ENCODE measurements at places on chromosomes 6 and 20.
A peak's percentile ranks its signal among the peaks of the same experiment; 100 is the strongest.

GRCh38 chr6:110760589-110760988, 54.7 kb downstream of the CDK19 start:
- DNase-seq = no peak

DNA sequence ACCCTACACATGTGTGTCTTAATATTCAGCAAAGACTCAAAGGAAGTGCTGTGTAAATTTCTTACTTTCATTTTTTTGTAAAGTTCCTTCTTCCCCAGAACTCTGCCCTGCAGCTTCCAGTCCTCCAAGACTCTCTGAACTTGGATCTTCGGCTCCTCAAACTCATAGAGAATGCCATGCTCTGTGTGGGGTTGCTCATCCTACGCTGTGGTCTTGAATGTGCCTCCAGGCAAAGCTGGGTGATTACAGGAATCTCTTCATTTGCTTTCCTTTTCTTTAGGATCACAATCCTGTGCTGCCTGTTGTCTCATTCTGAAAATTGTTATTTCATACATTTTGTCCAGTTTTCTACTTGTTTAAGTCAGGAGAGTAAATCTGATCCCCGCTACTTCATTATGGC, 14.5 kb upstream of the CDC5L start:
- DNase-seq = no peak

- no peak for DNase-seq
Observed at GRCh38 chr6:28776269-28777146, 147.3 kb downstream of the TRIM27 start.

DNA sequence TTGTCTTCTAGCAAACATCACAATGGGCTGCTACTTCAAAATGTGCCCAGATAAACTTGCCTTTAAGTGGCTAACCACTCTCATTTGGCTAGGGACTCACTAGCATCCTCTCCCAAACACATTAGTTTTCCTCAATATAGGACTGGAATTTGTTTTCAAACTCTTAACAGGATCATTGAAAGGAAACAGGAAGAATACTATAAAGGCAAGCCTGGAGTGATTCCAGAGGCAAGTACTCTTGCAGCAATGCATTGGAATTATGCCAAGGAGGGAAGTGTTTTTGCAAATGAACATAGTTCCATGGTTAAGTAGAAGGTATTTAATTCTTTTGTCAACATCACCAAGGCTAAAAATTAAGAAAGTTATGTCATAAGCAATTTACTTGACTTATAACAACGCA, 12.2 kb downstream of the EPHA7 start:
- DNase-seq = peak; percentile 46

DNA sequence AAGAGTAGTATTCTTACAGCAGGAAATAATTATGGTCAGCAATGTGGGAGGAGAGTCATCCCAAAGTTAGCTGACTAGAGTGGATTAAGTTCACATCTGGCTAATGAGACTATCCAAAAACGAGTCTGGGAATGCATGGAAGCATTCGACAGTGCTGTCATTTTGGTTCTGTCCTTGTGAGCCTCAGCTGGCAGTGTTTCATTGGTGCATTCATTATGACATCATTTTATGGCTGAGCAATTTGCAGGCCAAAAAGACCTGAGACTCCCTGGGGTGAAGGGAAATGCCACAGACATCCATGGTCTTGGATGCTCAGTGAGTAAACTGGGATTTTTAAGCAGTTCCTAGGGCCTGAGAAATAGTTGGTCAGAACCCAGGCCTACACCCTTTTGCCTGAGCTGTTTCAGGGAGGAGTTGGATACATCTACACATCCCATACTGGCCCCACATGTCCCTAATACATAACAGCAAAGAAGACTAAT, 196.4 kb upstream of the CCN2 start:
- DNase-seq = no peak

DNA sequence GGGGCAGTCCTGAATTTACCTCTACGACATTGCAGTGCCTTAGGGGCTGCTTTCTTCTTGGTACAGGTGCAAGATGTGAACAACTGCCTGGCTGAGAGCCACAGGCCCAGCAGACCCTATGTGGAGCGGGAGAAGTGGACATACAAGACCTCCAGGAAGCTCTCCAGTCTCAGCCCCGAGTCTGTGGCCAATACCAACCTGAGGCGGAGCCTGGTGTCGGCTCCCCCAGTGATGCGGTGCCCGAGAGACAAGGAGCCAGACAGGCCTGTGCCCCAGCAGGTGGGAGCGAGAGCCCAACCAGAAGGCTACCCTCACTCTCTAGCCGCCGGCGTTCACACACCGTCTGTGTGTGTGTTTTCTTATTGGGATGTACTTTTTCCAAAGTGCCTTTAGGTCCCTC, 59.6 kb downstream of the EFCAB8 start:
- no peak for DNase-seq

DNA sequence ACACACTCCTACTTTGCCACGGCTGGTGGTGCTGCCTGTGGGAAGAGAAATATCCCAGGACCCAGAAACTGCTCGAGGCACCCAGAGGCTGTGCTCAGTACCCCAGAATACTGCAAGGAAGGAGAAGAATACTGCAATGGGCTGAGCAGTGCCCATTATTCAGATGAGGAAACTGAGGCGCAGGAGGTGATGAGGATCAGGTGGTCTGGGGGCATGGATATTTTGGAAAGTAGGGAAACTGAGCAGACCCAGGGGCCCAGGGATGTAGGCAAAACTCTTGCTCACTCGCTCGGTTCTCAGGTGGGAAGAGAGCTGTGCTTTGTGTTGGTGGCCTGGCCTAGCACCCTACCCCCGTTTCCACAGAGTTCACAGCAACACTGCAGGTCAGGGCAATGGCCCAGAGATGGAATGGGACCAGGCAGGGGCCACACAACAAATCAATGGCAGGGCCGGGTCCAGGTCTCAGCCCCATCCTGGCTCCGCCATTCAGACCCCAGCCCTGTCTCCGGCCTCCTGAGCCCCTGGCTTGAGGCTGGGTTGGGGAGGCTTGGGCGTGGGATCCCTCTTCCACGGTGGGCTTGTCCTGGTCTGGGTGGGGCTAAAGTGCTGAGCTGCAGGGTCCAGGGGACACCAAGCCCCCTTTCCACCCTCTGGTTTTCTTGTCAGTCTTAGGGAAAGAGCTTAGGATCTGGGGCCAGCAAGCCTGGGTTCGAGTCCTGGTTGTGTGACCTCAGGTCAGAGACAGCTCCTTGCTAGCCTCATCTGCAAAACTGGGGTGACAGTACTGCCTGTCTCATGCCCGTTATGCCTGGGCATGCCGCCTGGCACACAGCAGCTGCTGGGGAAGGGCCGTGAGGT, 33.9 kb downstream of the SUN5 start:
- no peak for DNase-seq

GRCh38 chr6:76553256-76553655, 480.8 kb upstream of the IMPG1 start:
- no peak for DNase-seq

GRCh38 chr6:21033575-21034026, 499.3 kb downstream of the CDKAL1 start:
- DNase-seq = no peak

- no peak for DNase-seq
Observed at GRCh38 chr6:137764464-137764863, 102.6 kb upstream of the TNFAIP3 start.

DNA sequence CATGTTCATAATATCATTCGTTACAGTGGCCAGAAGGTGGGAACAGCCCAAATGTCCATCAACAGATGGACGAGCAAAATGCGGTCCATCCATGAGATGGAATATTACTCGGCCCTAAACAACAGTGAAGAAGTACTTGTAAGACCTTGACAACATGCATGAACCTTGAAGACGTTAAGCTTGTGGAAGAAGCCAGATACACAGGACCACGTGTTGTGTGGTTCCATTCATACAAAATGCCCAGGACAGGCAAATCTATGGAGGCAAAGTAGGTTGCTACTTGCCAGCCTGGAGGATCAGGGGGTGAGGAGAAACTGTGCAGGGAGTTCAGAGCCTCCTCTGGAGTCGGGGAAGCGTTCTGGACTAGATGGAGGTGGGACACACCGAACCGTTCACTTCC, 207.1 kb downstream of the ERMARD start:
- DNase-seq = no peak

GRCh38 chr6:143549949-143550268, 38.4 kb upstream of the FUCA2 start:
- no peak for DNase-seq

DNA sequence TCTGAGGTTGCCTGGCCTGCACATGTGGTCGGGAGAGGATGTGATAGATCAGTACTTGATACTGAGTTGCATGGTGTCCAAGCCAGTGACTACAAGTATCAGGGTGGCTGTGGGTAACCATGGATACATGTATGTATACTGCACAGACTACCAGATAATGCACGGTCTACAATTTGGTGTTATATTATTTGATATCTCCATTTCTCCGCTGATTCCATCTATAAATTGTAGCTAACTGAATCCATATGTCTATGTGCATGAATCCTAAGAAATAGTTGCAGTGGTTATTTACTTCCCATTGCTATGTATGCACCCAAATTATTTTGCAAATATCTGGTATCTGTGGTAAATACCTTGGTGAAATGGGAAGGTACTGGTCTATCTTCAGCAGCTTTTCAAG, 83.8 kb upstream of the KIF25 start:
- no peak for DNase-seq

- no peak for DNase-seq
Observed at GRCh38 chr20:41223112-41223511, 85.8 kb downstream of the PLCG1 start.

GRCh38 chr6:81436990-81437389, 315.5 kb downstream of the TENT5A start:
- DNase-seq = no peak

GRCh38 chr20:11001764-11002540, 328.2 kb upstream of the JAG1 start:
- DNase-seq = no peak

GRCh38 chr6:153058291-153058690, 55.8 kb upstream of the MTRF1L start:
- DNase-seq = no peak

GRCh38 chr20:38325905-38326304, 20.4 kb upstream of the LBP start:
- no peak for DNase-seq

- no peak for DNase-seq
Observed at GRCh38 chr20:53077373-53078205, 105.4 kb downstream of the TSHZ2 start.

GRCh38 chr20:2749343-2749950, 51.0 kb downstream of the CPXM1 start:
- DNase-seq = no peak

DNA sequence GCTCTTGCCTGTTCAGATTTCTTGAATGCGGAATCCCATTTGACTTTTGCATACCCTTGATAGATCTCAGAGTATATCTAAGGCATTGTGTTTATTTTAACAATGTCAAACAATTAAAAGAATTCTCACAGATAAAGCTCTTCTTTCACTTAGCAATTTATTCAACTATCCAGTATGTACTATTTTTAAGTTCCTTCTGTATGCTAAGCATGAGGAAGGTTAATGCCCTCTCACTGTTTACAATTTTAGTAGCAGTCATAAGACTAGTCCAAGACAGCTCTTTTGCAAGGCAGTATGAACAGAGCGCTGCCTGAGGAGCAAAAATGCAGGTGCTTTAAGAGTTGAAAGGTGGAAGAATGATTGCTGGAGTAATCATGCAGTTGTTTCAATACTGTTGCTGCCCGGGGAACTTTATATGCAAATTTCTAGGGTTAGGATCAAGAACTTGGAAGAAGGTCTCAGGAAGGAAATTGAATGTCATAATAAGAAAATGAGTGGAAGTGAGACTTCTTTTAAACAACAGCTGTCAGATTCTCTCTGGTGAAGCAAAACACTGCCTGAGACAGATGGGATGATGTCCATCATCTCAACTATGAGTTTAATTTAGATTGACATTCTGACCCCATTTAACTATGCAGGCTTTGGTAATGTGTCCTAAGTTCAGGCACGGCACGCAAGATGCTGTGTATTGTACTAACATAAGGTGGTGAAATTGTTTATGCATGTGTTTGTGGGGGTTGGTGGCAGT, 1303.5 kb upstream of the CITED2 start:
- no peak for DNase-seq

GRCh38 chr20:3887876-3888620, 1.1 kb upstream of the PANK2 start:
- DNase-seq = no peak

DNA sequence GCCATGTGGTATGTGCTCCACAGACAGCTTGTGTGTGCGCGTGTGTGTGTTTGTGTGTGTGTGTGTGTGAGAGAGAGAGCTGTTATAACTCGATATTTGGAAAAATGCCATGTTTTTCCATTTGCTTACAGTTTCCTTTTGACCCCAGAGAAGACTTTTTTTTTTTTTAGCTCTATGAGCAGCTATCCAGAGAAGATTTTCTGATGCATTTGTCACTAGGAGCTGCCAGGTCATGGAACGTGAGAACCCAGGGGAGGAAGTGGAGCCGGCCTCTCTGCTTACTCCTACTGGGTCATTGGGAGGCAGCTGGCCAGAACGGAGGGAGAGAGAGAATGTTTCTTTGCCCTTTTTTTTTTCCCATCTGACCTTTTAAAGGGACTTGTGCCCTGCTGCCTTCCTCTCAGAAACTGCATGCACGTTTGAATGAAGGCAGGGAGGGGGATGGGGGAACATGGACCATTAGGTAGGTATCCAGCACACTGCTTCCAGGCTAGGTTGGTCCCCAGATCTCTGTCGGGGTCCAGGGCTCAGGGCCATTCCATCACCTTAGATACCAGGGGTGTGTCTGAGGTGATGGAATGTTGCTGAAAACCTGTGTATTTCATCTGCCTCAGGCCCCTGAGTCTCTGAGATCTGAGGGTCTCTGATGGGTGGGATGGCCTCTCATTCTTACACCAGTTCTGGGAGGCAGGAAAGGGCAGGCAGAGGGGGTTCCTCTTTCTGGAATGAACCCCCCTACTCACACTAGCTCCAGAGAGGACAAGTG, 11.2 kb upstream of the MRPS18A start:
- DNase-seq = peak; percentile 20

GRCh38 chr6:159467473-159468041, 225.5 kb downstream of the SOD2 start:
- DNase-seq = no peak

GRCh38 chr6:33692760-33693158, 18.7 kb downstream of the UQCC2 start:
- no peak for DNase-seq

- DNase-seq = no peak
Observed at GRCh38 chr6:7731294-7731693, 5.4 kb downstream of the BMP6 start.

DNA sequence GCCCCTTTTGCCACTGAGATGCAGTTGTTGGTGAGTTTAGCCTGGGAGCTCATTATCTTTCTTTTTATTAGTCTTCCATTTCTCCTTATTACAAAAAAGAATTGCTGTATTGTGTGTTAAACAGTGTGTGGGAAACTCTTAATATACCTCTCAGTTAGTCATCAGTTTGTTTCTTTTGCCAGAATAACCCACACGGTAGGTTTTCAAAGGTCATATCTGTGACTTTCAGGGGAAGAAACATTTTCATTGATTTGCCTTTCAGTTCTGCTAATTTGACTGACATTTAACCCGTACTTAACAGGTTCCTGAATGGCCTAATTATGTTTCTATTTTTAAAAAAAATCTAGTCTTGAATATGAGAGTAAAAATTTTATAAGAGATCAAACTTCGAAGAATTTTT, 145.3 kb downstream of the KHDC1L start:
- DNase-seq = no peak

- no peak for DNase-seq
Observed at GRCh38 chr20:61385731-61386130, 133.7 kb downstream of the CDH4 start.

GRCh38 chr6:5373430-5373829, 112.1 kb downstream of the FARS2 start:
- DNase-seq = no peak

- DNase-seq = peak; percentile 95
Observed at GRCh38 chr6:113995634-113996033, 24.7 kb upstream of the HDAC2 start.

- no peak for DNase-seq
Observed at GRCh38 chr6:43848671-43849391, 78.8 kb downstream of the VEGFA start.

- DNase-seq = no peak
Observed at GRCh38 chr6:7406743-7407142, 17.1 kb downstream of the RIOK1 start.
